ENCODE measurements at places on chromosomes 12 and 14. TPM values are rescaled to one million over a fixed set of nuclear protein-coding genes. Genes with fewer than 3 reads are reported as not detected.
A peak's percentile ranks its signal among the peaks of the same experiment; 100 is the strongest.

- no peak for DNase-seq
These were observed 244.2 kb upstream of the CLEC14A start for GRCh38 chr14:38500125-38500524.

DNA sequence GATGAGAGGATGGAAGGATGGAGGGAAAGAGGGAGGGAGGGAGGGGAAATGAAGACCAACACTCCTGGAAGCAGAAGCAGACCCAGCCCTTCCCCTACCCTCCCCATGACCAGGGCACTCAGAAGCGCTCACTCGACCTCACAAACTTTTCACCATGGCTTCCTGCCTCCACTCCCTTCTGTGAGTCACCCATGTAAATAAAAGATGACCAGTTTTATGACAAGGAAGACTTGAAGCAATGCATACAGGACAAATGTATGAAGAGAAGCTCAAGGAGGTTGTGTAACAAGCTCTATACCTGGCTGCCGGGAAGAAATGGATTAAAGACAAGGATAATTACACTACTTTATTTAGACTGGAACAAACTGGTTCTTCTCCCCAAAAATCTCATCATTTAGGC lies 63.8 kb downstream of the CDC42BPB start:
- peak; percentile 59 for DNase-seq

DNA sequence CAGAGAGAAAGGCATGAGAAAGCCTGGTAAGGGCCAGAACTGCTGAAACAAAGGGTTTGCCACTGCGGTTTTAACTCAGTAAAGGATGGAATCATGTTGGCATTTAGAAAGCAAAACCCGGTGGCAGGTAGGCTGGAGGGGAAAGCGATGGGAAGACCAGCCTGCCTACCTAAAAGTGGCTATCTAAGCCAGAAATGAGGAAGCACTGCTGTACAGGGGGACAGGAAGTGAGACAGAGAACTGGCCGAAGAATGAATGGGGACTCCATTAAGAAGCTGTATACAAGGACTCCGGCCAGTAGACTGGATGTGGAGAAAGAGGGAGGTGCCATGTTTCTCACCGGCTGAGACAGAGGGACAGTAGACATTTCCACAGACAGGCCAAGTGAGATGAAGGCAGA lies 48.2 kb downstream of the PPM1H start:
- DNase-seq: no peak

The SYNJ2BP gene
- total RNA-seq: 24.8 TPM

DNA sequence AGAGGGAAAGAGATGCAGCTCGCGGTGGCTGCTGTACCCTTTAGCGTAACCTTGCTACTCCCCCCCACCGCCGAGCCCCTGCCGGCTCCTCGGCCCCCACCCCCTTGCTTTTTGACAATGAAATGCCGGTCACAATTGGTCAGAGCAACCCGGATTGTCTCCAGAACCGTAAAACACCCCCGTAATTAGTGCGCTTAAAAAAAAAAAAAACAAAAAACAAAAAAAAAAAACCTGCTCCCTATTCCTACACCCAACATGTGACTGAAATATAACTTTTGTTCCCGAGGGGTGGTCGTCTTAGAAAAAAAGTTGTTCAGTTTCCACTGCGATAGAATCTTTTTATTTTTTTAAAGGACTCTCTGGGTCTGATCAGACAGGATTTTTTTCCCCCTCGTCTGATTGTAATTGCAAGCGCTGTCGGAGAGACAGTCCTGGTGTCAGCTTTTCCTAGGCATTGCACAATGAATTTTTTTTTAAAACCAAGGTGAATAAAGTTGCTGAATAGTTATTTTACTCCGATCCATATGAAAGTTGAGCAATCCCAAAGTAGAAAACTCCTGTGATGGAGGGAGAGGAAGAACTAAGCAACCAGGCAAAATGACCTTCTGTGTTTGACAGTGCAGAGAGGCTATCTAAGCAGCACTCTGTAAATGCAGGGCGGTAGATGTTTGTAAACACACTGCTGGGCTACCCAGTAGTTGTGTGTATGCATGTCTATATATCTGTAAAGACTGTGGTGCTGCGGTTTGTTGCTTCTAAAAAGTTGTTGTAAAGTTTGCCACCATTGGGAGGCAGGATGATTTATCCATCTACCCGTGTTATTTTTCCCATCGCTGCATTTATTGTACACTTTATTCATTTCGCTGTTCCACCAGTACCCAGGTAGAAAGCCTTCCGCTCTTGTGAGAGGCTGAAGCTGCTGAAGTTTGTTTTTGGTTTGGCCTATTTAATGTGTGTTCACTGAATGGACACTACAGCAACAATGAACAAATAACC lies 1.1 kb downstream of the ETV6 start:
- no peak for DNase-seq

The DDX51 gene
- 48.0 TPM for total RNA-seq

The TRIM9 gene
- 1.6 TPM for total RNA-seq

- DNase-seq: no peak
These were observed 17.3 kb upstream of the TMPRSS12 start for GRCh38 chr12:50825372-50825838.

The ALX1 gene
- total RNA-seq: 2.9 TPM

- no peak for DNase-seq
These were observed 3.9 kb upstream of the AMHR2 start for GRCh38 chr12:53419756-53420155.

- no peak for DNase-seq
These were observed 120.2 kb downstream of the MON2 start for GRCh38 chr12:62586850-62587249.

The NANOG gene
- total RNA-seq: not detected

The CKAP4 gene
- 108 TPM for total RNA-seq

The RESF1 gene
- total RNA-seq: 43.5 TPM

All from Calu3 (cell line).